ENCODE measurements at places on chromosomes 13 and 19.

DNA sequence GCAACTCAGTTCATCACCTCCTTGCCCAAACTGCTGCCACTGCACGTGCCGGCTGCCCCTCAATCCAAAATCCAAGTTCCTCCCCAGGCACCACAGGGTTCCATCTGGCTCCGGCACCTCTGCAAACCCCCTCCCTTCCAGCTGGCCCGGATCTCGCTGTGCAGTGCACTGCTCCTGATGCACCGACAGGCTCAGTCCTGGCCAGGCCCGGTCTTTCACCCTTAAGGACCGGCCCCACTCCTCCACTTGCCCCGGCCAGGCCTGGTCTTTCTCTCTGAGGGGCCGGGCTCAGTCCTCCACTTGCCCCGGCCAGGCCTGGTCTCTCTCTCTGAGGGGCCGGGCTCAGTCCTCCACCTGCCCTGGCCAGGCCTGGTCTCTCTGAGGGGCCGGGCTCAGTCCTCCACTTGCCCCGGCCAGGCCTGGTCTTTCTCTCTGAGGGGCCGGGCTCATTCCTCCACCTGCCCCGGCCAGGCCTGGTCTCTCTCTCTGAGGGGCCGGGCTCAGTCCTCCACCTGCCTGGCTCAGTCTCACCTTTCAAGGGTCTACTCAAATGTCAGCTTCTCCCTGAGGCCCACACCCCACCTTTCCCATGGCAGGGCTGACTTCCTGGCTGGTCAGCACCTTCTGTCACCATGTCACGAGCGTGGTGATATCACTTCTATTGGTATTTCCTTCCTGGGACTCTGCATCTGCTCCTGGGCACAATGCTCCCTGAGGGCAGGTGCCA is 6.9 kb downstream of the ZNF787 start:
- DNase-seq = no peak

DNA sequence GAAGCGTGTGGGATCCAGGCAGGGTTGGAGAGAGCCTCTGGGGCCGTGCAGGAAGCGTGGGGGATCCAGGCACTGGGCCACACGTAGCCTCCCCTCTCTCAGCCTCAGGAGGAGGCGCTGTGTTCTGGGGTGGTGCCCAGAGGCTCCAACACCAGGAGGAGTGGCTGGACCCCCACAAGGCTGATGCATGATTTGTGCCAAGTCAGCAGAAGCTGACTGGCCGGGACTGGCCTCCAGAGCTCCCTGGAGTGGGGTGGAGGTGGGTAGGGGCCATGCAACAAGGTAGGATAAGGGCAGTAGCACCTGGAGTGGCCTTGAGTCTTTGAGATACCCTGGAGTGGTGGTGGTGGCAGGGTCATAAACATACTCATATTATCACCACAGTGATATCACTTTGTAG is 75.3 kb downstream of the ERICH6B start:
- no peak for DNase-seq

DNA sequence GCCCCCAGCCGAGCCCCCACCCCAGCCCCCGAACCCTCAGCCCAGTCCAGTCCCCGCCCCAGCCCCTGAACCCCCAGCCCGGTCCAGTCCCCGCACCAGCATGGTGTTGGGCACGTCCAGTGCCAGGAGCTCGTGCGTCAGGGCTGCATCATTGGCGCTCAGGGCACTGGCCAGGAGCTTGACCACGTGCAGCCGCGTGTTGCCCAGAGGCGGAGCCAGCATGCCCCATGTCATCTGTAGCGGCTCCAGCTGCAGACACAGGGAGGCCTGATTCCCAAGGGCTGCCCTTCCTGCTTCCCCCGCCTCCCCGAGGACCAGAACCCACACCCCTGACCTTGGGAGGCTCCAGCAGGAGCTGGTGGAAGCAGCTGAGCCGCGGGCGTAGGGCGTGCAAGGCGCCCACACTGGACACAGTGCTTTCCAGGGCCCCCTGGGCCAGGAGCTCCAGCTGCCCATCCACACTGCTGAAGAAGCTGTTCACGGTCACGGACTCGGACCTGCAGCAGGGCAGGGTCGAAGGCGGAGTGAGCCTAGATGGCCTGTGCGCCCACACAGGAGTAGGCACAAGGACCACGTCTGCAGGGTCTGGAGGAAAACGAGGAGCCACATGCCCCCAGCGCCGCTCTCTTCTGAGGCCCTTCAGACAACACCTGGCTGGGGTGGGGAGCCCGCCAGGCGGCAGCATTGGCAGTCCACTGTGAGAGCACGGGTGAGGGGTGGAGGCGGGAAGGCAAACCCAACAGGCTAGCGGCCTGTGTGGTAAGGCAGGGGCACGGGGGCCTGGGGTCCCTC is 12.8 kb upstream of the TMEM86B start:
- DNase-seq = no peak

GRCh38 chr13:108586826-108587225 is 42.6 kb upstream of the MYO16 start:
- DNase-seq = no peak

Measured in stimulated activated CD4-positive, alpha-beta T cell treated with anti-CD3 and anti-CD28 coated beads, Interleukin-1b, Interleukin-23, amount 100 ng/mL, for 1 hour (primary cell).